ENCODE measurements at places on chromosomes 2 and 18.

- no peak for DNase-seq
These were observed 20.6 kb downstream of the SMAD7 start for GRCh38 chr18:48929941-48930713.

DNA sequence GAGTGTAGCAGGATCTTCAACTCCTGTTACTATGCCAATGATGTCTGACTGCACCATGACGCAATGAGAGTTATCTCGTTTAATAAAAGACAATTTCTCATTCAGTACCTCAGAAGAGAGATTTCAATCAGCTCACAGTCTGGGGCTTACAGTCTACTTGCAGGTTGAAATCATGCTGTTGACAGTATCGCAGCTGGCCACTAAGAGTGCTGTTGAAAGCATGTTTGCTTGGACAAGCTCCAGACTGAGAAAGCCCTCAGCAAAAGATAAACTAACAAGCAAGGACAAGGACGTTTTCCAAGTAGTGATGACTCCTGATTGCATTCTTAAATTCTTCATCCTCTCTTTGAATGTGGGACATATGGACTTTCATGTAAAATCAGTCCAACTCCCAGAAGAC is 145.2 kb upstream of the SYT4 start:
- DNase-seq = peak; percentile 13

GRCh38 chr18:49658823-49659404 is 97.1 kb downstream of the LIPG start:
- DNase-seq = no peak

DNA sequence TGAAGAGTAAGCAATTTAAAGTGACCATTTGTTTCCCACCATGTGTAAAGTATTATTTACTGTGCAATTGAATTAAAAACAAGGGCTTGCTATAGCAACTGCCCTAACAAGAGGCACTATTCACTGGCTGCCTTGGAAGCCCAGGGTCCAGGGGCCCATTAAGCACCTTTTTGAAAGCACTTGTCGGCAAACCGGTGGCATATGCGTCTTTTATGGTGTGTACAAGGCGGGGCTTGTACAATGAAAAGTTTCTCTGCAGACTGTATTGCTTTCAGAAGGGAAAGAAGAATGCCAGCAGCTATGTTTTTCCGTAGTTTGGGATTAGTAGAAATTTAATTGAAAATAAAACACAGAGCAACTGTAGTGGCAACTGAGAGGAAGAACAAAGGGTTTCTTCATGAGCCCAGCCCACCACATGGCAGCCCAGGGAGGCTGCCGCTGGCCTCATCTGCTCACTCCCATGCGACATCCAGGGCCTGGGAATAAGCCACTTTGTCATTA is 279.5 kb upstream of the PARD3B start:
- DNase-seq = no peak

DNA sequence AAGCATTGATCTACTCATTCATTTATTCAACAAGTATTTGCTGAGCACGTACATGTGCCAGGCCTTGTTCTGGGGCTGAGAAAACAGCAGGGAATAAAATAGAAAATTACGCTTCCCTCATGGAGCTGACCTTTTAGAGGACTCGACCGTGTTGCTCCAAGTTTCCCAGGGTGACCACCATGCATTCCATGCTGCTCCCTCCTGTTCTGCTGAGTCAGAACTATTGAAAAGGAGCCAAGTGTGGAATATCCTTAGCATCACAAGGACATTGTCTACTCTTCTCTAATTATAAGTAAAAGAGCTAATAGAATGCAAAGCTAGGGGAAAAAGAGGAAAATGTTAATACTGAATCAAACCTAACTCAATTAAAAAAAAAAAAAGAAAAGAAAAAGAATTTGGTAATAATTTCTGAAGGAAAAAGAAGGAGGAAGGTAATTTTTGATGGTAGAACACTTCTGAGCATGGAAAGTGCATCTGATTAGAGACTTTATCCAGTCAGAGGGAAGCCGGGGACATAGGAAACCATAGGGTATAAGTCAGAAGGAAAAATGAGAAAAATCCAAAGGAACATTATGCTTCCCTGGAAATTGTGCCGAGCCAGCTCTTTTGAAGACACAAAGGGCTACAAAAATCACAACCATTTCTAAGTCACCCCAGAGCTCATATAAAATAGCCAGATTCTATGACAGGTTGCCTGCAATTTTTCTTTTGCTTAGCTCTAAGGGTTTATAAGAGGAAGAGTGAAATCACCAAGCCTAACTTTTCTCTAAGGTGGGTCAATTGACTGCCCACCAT is 339.4 kb downstream of the RND3 start:
- DNase-seq = no peak

- DNase-seq = no peak
These were observed 189.8 kb downstream of the NCK2 start for GRCh38 chr2:105934467-105934866.

- no peak for DNase-seq
These were observed 75.5 kb upstream of the ST8SIA3 start for GRCh38 chr18:57276829-57277228.

GRCh38 chr18:58338961-58339592 is 289.8 kb downstream of the ALPK2 start:
- DNase-seq = no peak

GRCh38 chr2:152343426-152343825 is 8.5 kb downstream of the FMNL2 start:
- no peak for DNase-seq

- no peak for DNase-seq
These were observed 7.2 kb upstream of the SIX3 start for GRCh38 chr2:44934038-44934982.

GRCh38 chr18:63229971-63230370 is 89.6 kb downstream of the BCL2 start:
- no peak for DNase-seq

DNA sequence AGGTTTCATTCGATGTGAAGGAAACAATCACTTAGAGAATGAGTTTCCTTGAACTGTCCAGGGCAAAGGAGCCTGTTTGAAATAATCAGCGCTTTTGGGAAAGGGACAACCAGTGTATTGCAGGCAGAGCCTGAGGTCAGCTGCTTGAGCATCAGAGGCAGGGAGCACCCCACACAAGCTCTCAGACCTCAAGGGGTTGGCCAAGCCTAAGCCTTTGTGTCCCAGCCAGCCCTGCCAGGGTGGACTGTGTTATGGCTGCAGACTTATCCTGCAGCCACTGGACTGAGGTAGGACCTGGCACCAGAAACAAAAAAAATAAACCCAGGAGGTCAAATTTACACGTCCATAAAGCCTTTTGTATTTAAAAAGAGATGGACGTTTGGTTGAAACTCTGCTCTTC is 228.3 kb downstream of the SEPTIN10 start:
- no peak for DNase-seq

- no peak for DNase-seq
These were observed 24.9 kb downstream of the HJURP start for GRCh38 chr2:233829193-233830110.

DNA sequence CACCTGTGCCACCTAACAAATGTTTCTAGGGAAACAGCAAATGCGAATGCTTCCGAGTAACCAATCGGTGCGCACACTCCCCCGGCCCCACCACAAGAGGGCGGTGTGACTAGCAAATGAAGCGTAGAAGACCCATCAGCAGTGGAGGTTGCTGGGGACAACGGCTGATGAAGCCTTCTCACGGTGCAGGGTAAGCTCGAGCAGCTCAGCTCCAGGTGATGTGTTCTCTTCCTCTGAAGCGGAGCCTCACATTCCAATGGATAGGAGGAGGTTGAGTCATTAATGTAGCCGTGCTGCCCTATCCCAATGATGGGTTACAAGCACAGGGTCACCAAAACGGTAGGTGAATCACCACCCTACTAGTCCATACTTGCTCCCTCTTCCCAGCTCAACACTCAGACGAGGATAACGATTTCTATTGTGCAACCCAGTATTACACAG is 127.6 kb upstream of the TWIST2 start:
- DNase-seq = peak; percentile 45

DNA sequence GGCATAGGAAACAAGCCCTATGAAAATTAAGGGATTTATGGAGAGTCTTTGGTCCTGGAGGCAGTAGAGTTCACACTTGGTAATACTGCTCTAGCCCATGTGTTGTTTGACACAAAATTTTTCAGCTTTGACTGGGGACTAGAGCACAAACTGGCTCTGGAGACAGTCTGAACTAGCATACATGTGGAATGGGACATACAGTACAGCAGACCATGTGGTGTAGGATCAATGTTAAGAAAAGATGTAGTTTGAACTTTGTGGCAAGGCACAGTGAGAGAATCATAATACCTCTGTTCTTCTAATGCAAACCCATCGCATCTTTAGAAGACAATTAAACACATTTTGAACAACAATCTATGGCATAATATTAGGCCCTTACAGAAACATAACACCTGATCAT is 521.5 kb upstream of the DDX18 start:
- no peak for DNase-seq

DNA sequence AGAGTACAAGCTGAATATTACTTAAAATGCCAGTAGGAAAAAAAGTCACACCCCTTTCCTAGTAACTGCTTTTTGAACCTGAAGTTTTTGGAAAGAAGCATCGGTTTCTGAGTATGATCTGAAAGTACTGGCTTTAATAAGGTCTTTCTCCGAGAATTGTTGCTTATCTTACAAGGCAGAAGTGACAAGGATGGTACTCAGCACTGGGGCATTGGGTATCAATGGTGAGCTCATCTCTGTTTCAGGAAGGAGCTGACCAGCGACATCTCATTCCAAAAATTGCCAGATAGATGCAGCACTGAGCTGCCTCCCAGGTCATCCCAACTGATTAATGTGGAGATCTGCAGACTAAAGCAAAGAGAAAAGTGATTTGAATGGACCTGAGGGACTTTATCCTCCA is 85.4 kb downstream of the FMNL2 start:
- DNase-seq = no peak

GRCh38 chr2:70793450-70793849 is 3.0 kb upstream of the FIGLA start:
- DNase-seq = no peak

DNA sequence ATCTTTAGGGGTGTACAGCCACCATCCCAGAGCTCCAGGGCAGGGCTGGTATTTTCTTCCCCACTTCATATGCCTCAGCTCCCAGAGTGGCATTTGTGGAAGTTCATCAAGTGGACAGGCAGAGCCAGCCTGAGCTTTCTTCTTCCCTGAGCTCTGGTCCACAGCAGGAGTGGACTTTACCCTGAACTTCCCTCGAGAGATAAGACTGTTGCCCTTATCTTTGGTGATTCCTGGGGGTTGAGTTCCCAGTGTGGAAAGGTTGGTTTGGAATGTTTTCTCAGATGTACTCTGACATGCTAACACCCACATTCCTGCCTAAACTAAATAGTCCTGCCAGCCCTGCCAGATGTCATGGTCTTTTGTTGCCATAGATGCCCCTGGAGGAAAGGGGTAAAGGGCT is 62.0 kb upstream of the LGALSL start:
- DNase-seq = no peak

- peak; percentile 61 for DNase-seq
These were observed 659.5 kb upstream of the HS6ST1 start for GRCh38 chr2:128978212-128978611.

GRCh38 chr2:201699416-201699815 is 972 bp upstream of the MPP4 start:
- no peak for DNase-seq

DNA sequence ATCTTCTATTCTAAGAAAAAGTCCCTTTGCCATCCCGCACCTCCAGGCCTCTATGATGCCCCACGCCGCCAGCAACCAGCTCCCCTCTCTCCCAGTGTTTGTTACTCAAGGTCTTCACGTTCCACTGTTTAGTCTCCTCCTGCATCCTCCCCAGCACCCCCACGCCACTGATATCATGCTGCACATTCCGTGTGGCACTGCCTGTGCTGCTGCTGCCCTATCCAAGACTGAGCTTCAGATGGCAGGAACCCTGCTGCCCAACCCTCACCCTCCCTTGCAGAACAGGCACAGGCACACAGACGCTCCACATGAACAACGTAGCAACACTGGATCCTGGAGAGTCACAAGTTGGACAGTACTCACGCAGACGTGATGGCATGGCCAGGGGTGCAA is 35.3 kb downstream of the MYO5B start:
- no peak for DNase-seq

DNA sequence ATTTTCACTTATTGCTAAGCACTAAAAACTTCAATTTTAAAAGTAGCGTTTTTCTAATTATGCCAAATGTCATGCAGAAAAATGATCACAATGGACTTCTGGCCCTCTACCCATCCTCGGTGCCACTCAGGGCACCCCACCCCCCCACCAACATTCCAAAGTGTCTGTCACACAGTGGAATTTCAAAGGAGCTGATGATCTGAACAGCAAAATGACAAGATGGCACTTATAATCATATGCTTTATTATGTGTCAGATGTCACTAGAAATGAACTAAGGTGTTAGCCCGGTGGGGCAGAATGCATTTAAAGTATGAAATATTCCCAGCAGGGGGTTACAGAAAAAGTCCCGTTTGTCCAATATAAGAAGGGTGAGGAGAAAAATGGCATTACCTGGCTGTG is 360.7 kb upstream of the RAB12 start:
- DNase-seq = no peak

- DNase-seq = no peak
These were observed 596 bp downstream of the MREG start for GRCh38 chr2:216012830-216013079.

DNA sequence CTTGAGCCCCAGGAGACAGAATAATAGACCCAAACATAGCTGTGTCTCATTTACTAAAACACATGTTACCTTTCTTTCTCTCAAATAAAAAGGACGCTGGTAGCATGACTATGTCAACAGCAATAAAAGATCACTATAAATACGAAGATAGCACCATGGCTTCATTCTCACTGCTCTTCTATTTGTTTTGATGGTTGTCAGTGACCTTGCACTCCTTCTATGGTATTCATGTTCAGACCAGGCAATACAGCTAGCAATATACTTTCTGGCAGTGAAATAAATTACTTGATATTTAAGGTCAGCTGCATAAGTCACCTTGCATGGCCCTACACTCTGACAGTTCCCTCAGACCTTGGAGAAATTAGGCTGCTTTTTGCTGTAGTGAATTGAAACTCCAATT is 263.2 kb upstream of the CDH7 start:
- no peak for DNase-seq

DNA sequence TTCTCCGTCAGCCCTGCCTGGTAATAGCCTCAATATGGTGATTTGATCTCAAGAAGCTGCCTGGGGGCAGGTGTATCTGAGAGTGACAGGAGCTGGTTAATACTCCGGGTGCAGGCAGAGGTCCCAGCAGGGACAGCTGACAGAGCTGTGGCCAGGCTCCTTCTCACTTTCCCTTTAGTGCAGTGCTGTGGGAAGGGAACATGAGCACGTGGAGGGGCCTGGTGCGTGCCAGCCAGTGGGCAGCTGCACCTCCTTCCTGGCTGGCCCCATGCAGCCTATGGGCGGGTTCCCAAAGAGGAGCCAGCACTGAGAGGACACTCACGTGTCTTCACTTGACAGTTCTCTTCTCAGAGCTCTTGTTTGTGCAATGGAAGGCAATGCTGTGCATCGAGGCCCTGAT is 9.1 kb downstream of the CNNM4 start:
- no peak for DNase-seq

- DNase-seq = no peak
These were observed 103.4 kb upstream of the HAAO start for GRCh38 chr2:42895791-42896135.

- DNase-seq = no peak
These were observed 465.2 kb downstream of the ERBB4 start for GRCh38 chr2:212073360-212073759.

- DNase-seq = no peak
These were observed 16.3 kb upstream of the PKDCC start for GRCh38 chr2:42031281-42032223.
